Occipital lobe (tissue), 3 donors: ENCODE measurements at places on chromosomes 16 and 17.

- DNase-seq, result no peak
Observed at GRCh38 chr17:76570457-76570856, 15.2 kb downstream of the ST6GALNAC2 start.

DNA sequence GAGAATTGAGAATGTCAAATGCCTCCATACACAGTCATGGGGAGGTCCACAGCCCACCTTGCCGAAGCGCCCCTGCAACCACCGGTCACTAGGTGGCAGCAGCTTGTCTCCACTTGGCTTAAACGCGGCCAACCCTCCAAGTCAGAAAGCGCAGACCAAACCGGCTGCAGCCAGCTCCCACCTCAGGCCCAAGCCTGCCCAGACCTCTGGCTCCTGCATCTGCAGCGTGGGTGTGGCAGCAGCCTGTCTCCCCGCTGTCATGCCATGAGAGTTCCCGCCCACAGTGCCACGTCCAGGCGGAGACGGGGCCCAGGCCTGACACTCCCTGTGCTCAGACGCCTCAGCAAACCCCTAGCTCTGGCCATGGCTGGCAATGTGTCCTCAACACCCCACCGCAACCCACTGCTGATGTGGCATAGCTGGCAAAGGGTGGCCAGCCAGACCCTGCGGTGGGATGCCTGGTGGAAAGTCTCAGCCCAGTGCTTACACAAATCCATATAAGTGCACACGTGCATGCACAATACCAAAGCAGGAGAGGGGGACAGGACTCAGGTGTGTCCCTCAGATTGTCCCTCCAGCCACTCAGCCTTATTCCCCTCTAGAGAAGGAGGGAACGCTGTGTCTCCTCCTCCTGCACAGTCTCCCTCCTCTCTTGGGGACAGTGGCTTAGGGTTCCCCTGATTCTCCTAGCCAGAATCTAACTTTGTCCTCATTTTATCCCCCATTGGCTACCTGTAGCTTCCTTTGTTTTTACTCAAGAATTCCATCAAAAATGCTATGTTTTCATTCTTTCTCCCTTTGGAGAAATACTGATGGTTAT is 10.9 kb downstream of the COPZ2 start:
- no peak for DNase-seq

GRCh38 chr16:88839026-88839529 is 17.7 kb downstream of the GALNS start:
- DNase-seq, result no peak

DNA sequence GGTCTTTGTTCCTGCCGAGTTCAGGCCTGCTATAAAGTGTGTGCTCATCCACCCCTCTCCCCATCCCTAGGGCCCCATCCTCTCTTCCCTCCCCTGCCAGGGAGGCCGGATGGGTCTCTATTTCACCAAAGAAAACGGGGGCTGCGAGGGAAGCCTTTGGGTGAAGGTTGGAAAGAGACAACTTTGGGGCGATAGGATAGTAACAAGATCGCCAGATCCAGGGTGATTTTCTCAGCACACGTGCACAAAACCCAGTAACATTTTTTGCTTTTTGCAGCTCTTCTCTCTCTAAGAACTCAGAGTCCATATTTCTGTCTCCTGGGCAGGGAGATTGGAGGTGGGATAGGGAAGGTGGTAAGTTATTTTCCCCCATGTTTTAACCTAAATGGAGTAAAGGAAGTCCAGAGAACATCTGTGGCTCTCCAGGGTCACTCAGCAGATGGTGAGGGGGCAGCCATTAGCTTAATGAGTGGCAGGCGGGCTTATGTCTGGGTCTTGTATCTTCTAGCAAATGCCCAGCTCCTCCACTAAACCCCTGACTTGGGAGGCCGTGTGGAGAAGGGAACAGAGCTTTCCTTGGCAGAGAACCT is 6.9 kb downstream of the CCR7 start:
- no peak for DNase-seq

- DNase-seq, result no peak
Observed at GRCh38 chr17:47119746-47120520, 69.2 kb downstream of the CDC27 start.

- no peak for DNase-seq
Observed at GRCh38 chr17:34623856-34624766, 44.7 kb downstream of the TMEM132E start.

- DNase-seq, result no peak
Observed at GRCh38 chr17:55898195-55898594, 147.3 kb downstream of the PCTP start.

- peak; percentile 77 for DNase-seq
Observed at GRCh38 chr16:84603140-84603816, 14.6 kb downstream of the COTL1 start.

DNA sequence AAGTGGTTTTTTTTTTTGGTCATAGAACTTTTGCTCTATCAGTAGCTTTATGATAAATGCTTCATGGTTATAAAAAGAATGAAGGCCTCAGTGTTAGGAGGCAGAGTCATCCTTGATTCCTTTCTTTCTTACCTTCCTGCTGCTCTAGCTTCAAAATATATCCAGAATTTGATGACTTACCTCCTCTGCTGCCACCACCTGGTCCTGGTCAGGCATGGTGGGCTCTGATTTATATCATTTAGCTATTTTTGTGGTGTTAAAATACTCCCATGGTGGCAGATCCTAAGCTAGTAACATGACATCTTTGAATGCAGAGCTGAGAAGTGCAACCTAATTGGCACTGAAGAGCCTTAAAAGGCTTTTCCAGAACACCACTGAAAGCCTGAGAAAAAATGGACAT is 508.8 kb upstream of the CDH8 start:
- no peak for DNase-seq

GRCh38 chr17:8868529-8868951 is 1.1 kb upstream of the PIK3R6 start:
- no peak for DNase-seq

GRCh38 chr16:34648-34987 is 18.8 kb downstream of the POLR3K start:
- DNase-seq, result no peak

- DNase-seq, result no peak
Observed at GRCh38 chr16:4428500-4428899, 2.8 kb downstream of the DNAJA3 start.

GRCh38 chr17:56661906-56662305 is 68.4 kb downstream of the NOG start:
- no peak for DNase-seq

DNA sequence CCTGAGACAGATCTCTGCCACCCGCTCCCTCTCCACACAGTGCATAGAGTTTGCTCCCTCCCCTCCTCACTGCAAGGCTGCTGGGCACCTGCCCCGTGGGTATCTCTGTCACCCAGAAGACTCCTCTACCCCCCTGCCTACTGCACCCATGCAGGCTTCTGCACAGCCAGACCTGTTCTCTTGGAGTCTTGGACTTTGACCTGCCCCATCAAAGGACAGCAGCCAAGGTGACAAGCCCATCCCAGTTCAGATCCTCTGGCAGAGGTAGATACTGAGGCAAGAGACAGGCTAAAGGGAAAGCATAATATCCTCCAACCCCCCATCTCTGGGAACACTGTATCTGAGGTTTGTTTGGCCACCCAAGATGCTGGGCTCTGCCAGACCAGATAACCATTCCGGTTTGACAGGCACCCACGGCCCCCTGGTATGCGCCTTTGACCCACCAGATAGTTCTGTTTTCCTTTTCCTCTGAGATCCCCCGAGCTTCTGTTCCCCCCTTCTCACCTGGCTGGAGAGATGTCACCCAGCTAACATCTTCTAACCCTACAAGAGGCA is 239.6 kb downstream of the SOX9 start:
- no peak for DNase-seq

GRCh38 chr17:73112246-73112645 is 19.8 kb upstream of the SLC39A11 start:
- DNase-seq, result no peak

GRCh38 chr17:72240333-72240732 is 119.5 kb downstream of the SOX9 start:
- DNase-seq, result no peak

DNA sequence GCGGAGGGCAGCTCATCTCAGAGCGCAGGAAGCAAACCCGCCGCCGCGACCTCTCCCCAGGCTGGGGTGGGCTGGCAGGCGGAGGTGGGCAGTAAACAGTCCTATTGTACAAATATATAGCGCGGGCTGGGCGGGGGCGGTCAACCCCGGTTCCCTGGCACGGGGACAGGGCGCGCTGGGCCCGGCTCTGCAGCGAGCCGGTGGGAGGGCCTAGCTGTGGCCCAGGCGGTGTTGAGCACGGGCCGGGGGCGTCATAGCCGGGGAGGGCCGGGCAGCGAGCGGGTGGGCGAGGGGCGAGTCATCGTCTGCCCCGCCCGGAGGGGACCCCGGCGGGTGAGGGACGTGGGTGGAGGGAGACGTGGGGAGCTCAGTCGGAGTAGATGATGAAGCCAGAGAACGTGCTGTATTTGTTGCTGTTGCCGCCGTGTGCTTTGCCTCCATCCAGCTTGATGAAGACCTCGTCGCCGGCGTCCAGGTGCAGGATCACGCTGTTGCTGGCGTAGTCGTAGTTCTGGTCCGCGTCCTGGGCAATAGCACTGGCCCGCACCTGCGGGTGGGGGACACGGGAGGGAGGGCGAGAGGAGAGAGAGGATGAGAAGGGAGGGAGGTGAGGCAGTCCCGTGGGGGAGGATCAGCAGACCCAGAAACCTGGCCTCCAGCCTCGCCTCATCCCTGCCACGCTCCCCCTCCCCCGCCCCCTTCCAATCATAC is 8.1 kb downstream of the C1QL1 start:
- DNase-seq, result no peak

DNA sequence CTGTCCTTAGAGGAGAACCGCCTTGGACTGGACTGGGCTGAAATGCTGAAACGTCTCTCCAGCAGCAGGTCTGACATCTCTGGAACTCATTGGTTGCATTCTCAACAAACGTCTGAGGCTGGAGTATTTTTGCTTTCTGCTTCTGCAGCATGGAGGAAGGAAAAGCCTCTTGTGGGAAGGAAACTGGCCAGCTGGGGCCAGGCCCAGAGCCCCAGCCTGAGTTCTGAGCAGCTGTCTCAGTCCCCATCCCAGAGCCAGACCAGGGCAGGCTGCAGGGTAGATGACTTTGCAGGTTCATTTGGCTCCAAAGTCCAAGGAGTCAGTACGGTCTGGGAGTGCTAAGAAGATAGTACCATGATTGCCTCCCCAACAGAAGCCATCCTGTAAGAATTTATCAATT is 18.3 kb downstream of the TEKT3 start:
- DNase-seq, result no peak

DNA sequence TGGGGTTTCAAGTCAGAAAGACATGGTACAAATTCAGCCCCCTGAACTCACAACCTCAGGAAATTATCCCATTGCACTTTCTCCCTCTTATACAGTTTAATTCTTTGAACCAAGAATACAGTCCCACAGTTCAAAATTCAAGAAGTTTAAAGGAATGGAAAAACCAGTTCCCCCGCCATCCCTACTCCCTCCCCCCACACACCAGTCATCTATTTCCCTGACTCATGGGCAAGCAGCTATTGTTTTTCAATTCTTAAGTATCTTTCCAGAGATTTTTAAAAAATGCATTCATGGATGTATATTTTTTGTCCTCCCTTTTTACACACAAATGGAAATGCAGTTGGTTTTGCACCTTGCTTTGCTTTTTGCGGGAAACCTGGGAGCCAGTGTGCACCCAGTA is 7.3 kb downstream of the SYCE1L start:
- no peak for DNase-seq

- no peak for DNase-seq
Observed at GRCh38 chr16:67525176-67525860, 3.3 kb upstream of the RIPOR1 start.

- DNase-seq, result no peak
Observed at GRCh38 chr16:89174877-89175276, 3.3 kb downstream of the CDH15 start.
